Cerebellum (tissue), 4 donors: ENCODE measurements at places on chromosomes 6 and 20. TPM values are rescaled to one million over a fixed set of nuclear protein-coding genes. Genes with fewer than 3 reads are reported as not detected.

The WFDC9 gene
- total RNA-seq, result not detected

The LHFPL5 gene
- total RNA-seq, result 1.00 TPM

The OVOL2 gene
- not detected for total RNA-seq

The AIF1 gene
- 6.4 TPM for total RNA-seq

The MDFI gene
- 51.2 TPM for total RNA-seq
